ENCODE measurements at places on chromosomes 12 and 14. TPM values are rescaled to one million over a fixed set of nuclear protein-coding genes. Genes with fewer than 3 reads are reported as not detected.

DNA sequence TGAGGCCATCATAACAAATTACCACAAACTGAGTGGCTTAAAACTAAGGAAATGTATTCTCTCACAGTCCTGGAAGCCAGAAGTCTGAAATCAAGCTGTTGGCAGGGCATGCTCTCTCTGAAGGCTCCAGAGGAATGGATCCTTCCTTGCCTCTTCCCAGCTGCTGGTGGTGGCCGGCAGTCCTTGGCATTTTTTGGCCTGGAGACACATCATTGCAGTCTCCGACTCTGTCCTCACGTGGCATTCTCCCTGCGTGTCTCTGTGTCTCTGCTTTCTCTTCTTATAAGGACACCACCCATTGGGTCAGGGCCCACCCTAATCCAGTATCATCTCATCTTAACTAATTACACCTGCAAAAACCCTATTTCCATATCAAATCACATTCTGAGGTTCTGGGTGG, 206.1 kb downstream of the SLC41A2 start:
- H3K4me3 ChIP-seq: no peak overlapping the region
- no peak for DNase-seq
- H3K27me3 ChIP-seq: peaks cover 12% of the 10 kb centered on the region
- H3K27ac ChIP-seq: no peak overlapping the region

- DNase-seq: no peak
- H3K36me3 ChIP-seq: peaks cover 5% of the 10 kb centered on the region
- H3K4me1 ChIP-seq: peaks cover 32% of the 10 kb centered on the region
- no peak overlapping the region for H3K4me3 ChIP-seq
- no peak overlapping the region for H3K27ac ChIP-seq
- no peaks in the 10 kb centered on the region for H3K27me3 ChIP-seq
Measured at GRCh38 chr12:18703911-18704310, 33.9 kb downstream of the PLCZ1 start.

DNA sequence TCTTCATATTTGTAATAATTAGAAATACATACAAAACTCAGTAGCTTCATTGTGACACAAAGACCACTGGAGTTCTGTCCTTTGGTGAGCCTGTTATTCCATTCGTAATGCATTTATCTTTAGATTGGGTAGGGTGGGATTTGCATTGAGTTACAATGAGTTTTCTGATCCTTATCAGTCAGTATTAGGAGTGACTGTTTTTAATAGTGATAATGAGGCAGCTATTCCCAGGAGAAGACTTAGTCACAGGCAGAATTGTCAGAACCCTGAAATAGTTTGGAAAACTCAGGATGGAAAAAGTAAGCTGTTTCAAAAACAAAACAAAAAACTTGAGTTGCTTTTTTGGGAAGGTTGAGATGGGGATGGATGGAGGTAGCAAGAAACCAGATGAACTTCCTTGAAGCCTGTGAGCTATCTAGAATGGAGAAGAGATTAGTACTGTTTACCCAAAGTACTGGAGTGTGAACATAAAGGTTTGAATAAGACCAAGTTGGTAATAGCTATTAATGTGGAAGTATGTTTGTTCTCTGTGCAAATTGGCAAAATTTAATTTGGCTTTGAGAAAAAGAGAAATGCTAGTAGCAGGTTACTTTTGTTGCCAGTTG, 38.6 kb downstream of the FBXO34 start:
- peaks cover 28% of the 10 kb centered on the region for H3K36me3 ChIP-seq
- H3K4me3 ChIP-seq: no peak overlapping the region
- peak overlapping the region; percentile 3 for H3K27ac ChIP-seq
- H3K27me3 ChIP-seq: no peaks in the 10 kb centered on the region
- DNase-seq: peak; percentile 2
- peaks cover 21% of the 10 kb centered on the region for H3K4me1 ChIP-seq

DNA sequence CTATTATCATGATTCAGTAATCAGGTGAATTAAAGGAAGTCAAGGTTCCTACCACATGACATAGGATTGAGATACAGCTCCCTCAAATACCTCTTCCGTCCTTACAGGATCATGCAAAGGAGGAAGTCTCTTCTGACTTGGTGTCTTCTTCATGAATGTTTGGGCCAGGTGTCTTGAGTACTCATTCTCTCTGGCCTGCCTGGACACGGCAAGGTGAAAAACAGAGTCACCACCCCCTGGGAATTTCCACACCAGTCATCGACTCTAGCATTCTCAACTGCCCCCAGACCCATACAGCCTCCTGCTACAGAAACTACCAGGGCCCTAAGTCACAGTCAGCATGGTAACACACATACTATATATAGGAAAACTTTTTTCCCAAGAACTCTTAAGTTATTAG, 44.9 kb upstream of the LTBP2 start:
- peaks cover 60% of the 10 kb centered on the region for H3K36me3 ChIP-seq
- H3K4me3 ChIP-seq: no peak overlapping the region
- H3K27me3 ChIP-seq: peaks cover 2% of the 10 kb centered on the region
- H3K27ac ChIP-seq: peak overlapping the region; percentile 88
- no peak for DNase-seq

DNA sequence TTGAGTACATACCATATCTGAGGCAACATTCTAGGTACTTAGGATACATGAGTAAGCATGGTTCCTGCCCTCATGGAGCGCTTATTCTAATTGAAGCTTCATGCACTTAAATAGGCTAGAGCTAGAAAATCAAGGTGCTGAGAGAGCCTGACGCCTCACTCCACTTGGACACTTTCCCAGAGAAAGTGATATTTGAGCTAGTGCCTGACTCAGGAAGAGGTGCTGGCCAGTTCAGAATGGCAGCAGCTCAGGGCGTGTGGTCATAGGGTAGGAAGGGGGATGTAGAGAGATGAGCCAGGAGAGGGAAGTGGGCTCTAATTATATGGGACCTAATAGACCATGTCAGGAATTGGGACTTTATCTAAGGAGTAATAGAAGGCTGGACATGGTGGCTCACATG, 33.3 kb downstream of the TULP3 start:
- H3K36me3 ChIP-seq: peaks cover 22% of the 10 kb centered on the region
- no peak overlapping the region for H3K4me3 ChIP-seq
- DNase-seq: peak; percentile 4
- H3K27ac ChIP-seq: peak overlapping the region; percentile 9
- no peaks in the 10 kb centered on the region for H3K27me3 ChIP-seq
- peaks cover 33% of the 10 kb centered on the region for H3K4me1 ChIP-seq

GRCh38 chr14:106141242-106142220, 615.1 kb downstream of the TMEM121 start:
- H3K4me1 ChIP-seq: no peaks in the 10 kb centered on the region
- no peak overlapping the region for H3K27ac ChIP-seq
- no peaks in the 10 kb centered on the region for H3K36me3 ChIP-seq
- no peak overlapping the region for H3K4me3 ChIP-seq
- no peaks in the 10 kb centered on the region for H3K27me3 ChIP-seq
- DNase-seq: no peak

The HOXC13 gene
- total RNA-seq: not detected

DNA sequence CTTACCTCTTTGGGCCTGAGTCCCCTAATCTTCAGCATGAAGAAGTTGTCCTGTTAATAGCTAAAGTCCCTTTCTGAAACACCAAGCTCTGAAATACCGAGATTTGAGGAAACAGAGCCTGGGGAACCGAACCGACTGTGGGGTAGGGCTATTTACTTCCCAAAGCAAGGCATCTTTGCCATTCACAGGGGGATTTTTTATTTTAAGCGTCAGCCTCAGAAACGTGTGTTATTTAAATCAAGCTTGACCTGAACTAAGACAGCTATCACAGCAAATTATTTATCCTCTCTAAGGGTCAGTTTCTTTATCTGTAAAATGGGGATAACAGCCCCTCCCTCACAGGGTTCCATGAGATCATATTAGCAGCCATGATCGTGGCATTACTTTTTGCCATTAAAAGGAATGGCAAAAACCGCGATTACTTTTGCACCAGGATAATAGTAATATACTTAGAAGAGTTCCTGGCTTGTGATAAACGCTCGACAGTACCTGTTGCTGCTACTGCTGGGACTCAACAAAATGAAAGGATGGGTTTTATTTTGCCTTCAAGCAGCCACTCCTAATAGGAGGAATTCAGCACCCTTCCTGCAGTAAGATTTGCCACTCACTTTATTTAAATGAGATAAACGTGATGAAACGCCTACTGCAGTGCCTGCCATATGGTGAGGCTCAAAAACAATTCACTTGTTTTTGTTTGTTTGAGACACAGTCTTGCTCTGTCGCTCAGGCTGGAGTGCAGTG, 1.3 kb upstream of the CORO1C start:
- peaks cover 14% of the 10 kb centered on the region for H3K27me3 ChIP-seq
- H3K27ac ChIP-seq: peak overlapping the region; percentile 100
- H3K4me3 ChIP-seq: peak overlapping the region; percentile 95
- no peak for DNase-seq

GRCh38 chr14:54947230-54947629, 44.6 kb upstream of the GCH1 start:
- no peak overlapping the region for H3K27ac ChIP-seq
- H3K36me3 ChIP-seq: peaks cover 17% of the 10 kb centered on the region
- H3K27me3 ChIP-seq: no peaks in the 10 kb centered on the region
- no peaks in the 10 kb centered on the region for H3K4me1 ChIP-seq
- DNase-seq: no peak

The ETNK1 gene
- 27.7 TPM for total RNA-seq

GRCh38 chr14:78142998-78143397, 27.2 kb upstream of the NRXN3 start:
- H3K4me1 ChIP-seq: no peaks in the 10 kb centered on the region
- no peaks in the 10 kb centered on the region for H3K36me3 ChIP-seq
- H3K4me3 ChIP-seq: no peak overlapping the region
- no peaks in the 10 kb centered on the region for H3K27me3 ChIP-seq
- no peak for DNase-seq

The KRT2 gene
- not detected for total RNA-seq

Measured in HFFc6 (cell line).